Activated T-cell treated with anti-CD3 and anti-CD28 coated beads, Interleukin-2, amount 50 U/mL, for 72 hours (primary cell): ENCODE measurements at places on chromosomes 6 and 20.

DNA sequence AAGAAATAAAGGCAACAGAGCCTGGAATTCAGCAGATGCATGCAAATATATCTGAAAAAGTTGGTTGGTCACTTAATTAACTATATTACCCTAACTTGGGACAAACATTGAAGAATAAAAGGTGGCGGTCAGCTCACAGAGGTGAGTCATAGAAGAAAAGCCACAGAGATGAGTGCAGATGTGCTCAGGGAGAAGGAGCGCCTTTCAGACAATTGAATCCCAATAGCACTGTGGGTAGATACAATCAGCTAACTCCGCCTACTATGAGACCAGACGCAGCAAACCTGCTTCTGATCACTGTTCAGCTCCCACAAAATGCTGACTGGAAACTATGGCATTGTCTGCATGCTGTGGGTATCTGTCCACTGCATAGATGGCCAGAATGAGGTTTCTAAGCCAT lies 447.8 kb downstream of the PTPRT start:
- DNase-seq: no peak

DNA sequence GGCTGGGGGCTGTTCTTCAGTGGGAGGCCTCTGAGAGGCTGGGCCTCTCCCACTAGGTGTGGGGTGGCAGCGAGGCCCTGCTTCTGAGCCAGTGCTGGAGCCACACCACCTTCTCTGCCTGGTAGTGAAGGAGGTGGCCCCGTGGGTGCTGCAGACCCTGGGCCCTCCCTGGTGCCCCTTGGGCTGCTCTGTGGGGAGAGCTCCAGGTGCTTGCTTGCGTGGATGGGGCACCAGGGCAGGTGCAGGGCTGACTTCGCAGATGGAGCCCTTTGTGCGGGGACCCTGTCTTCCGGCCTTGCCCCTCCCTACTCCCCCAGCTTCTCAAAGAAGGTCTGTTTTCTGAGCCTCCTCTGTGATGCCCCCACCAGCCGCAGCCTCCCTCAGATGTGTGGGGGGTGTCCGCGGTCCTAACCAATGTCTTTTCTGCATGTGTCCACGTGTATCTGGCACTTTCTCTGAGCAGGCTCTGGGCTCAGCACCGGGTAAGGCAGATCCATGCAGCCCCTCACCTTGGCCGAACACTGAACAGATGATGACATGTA lies 17.2 kb upstream of the MYT1 start:
- no peak for DNase-seq

DNA sequence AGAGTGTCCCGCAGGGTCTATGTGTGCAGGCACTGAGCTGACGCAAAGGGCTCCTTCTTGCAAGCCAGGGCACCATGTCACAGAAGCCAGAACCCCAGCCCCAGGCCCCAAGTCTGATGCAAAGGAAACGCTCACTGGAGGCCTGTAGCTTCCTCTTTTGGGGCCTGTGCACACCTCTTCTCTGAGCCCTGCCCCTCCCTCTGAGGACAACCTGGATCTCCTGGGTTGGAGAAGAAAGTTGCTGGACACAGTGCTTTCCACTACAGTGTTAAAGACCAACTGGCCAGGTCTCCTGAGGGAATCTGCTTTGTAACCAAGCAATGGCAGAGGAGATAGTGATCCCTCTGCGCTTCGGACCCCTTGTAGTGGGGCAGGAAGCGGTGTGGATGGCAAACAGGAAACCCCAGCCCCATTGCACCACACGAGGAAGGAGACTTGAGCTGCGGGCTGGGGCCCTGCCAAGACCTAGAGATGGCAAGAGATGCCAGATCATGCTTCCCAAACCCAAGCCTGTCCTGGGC lies 90.0 kb downstream of the PRND start:
- DNase-seq: peak; percentile 73

- no peak for DNase-seq
Observed at GRCh38 chr6:113695516-113695915, 161.6 kb upstream of the MARCKS start.

DNA sequence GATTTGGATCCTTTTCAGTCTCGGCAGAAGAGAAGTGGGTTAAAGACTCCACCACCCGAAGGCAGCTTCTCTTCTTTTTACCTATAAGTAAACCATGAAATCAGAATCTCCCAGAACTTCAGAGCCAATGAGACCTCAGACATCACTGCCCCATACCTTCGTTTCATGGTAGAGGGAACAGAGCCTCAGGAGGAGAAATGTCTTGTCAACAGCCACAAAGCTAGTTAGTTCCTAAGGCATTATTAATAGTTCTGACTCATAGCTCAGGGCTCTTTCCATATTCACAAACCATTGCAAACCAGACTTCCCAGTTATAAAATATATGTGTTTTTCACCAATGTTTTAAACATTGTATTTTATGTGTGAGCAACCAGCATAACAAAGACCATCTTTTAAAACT lies 118.7 kb upstream of the RIPOR2 start:
- DNase-seq: no peak

DNA sequence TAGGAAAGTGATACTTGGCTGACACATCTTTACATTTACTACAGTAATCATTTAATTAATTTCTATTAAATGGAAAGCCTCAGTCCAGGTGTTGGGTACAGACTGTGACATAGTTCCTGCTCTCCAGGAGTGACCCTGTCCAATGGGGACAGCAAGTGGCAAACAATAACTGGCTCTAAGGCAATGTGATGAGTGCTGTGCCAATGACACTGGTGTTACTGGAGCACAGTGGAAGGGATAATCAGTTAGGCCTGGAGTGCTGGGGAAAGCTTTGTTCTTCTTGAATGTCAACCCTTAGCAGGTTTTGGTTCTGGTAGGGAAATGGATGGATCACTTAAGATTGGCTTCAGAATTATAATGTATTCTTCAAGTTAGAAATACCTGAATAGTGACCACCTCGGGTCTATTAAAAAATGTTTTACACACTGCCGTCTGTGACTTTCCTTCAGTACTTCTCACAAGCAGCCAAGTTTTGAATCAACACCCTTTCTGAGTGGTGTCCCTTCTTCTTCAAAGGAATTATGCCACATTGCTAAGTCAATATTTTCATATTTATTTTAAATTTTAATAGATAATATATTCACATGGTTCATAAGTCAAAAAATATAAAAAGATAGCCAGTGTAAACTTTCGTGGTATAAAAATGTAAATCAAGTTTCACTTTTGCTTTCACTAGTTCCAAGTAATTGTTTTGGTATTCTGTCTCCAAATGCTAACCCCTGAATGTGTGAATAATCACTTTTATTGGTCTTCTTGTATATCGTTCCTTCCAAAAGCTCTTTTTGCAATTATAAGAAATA lies 9.6 kb downstream of the CMTR1 start:
- DNase-seq: no peak

- no peak for DNase-seq
Observed at GRCh38 chr6:69881322-69882151, 15.2 kb downstream of the COL19A1 start.

DNA sequence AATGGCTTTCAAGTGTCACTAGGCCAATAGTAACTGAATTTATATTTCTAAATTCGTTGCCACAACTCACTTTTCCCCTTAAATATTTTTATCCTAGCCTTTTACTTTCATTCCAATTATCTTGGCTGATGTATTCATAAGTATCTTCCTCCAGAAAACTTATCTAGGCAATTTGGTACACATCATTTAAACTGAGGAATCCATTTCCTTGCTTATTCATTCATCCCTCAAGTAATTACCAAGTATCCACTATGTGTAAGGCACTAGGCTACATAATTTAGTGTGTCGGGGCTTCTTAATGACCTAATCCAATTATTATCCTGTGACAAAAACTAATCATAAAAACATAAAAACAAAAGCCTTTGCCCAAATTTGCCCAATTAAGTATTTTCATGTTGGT lies 258.3 kb upstream of the TCF21 start:
- DNase-seq: no peak

DNA sequence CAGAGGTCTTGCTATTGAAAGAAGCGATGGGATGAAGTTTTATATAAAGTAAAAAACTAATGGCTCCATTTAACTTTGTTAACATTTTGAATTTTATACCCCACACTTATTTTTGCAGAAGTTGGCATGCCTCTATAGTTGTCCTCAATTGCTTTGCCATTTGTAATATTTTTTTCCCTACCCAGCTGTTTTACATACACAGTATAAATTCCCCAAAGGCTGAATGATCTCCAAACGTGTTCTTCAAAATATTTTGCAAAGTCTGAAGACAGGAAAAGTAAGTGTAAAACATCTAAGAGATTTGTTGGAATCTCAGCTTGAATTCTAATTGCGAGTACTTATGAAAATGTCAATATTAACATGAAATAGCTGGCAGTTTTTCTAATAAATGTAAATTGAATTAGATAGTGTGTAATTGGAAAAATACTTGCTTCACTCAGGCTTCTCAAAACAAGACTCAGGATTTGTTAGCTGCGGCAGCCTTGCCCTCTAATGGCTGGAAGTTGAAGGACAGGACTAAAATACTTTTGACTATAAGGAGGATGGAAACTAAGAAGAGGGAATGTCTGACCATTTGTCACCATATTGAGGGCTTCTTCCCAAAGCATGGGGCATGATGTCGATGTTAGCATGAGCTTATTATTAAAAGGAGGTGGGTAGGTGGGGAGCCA lies 226.8 kb downstream of the UST start:
- DNase-seq: no peak

DNA sequence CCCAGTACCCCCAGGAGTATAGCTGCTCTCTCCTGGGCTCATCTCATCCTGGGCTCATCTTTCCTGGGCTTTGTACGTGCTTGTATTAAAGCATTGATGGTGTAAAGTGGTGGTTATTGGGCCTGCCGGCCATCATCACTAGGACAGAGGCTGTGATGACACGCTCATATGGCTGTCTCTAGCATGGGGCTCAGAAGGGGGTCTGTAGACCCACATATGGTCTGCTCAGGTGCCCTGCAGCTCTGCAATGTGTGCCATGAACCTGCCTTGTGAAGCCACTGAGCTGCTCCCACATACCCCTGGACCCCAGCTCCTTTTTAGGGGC lies 143.4 kb downstream of the CDC5L start:
- DNase-seq: no peak

- DNase-seq: no peak
Observed at GRCh38 chr6:121856296-121856695, 420.9 kb downstream of the GJA1 start.

GRCh38 chr6:106377061-106377540 lies 16.6 kb downstream of the CRYBG1 start:
- DNase-seq: no peak

- no peak for DNase-seq
Observed at GRCh38 chr6:42363926-42364849, 87.5 kb downstream of the TRERF1 start.

DNA sequence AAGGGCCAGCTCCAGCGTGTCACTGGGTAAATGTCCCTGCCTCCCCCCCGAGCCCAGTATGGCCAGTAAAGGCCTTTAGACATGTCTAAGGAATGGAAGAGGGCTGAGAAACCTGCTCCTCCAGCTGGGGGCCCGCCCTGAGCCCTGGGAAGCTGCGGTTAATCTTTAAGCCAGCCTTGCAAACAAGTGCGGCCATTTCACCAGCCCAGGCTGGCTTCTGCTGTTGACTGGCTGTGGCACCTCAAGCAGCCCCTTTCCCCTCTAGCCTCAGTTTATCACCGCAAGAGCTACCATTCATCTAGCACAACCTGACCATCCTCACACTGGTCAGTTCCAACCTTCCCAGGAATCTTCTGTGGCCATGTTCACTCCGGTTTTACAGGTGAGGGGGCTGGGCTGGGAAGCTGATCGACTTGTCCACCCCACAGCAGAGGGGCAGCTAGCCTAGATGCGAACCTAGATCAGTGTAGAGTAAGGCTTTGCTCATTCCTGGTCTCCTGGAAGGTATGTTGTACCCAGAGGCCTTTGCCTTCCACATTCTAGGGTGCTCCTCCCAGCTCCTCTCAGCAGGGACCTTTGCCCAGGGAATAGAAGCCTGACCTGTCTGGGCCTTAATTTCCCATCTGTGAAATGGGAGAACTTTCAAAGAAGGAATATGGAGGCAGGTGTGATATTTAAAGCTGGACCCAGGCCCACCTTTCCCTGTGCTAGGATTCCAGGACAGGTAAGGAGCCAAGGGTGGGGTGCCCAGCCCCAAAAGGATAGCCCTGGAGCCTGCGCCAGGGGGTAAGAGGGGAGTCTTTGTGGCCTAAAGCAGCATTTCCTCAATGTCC lies 1.2 kb upstream of the SRC start:
- DNase-seq: no peak

GRCh38 chr20:36653456-36653855 lies 7.5 kb upstream of the SLA2 start:
- no peak for DNase-seq

- no peak for DNase-seq
Observed at GRCh38 chr6:39207416-39208222, 21.7 kb downstream of the KCNK5 start.

- DNase-seq: no peak
Observed at GRCh38 chr20:7231303-7231702, 463.8 kb downstream of the BMP2 start.

DNA sequence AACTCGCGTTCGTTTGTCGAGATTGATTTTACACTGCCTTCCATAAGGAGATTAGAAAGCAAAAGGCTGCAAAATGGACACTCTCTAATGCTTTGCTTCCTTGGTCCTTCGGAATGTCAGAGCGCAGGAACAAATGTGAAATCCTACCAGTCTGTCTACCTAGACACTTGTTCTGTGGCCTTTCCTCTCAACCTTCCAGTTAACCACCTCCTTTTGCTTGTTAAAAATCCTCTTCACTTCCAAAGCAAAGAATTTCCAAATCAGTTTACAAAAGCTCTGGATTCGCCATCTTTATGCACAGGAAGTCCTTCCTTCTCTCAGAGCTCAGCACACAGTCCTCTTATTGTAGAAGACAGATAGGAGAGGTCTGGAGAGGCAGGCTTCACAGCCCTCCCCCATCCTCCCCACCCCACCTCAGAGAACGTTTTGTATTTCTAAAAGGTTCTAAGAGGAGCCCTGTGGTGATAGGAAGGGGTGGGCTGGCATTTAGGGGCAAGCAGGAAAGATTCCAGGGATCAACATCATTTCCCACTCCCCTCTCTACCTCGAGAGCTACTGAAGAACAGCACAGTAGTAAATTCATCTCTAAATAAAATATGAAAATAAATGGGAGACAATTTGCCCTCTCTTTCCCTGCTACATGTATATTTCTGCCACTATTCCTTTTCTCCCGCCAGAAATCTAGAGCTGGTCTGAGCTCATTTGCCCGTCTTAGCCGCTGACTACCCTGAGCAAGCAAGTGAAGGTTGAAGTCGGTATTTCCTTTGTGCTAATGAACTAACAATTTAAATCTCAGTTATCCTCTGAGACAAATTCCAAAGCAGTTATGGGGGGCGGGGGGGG lies 18.9 kb downstream of the TFAP2A start:
- DNase-seq: no peak

- DNase-seq: no peak
Observed at GRCh38 chr20:41249411-41250281, 67.9 kb downstream of the ZHX3 start.

DNA sequence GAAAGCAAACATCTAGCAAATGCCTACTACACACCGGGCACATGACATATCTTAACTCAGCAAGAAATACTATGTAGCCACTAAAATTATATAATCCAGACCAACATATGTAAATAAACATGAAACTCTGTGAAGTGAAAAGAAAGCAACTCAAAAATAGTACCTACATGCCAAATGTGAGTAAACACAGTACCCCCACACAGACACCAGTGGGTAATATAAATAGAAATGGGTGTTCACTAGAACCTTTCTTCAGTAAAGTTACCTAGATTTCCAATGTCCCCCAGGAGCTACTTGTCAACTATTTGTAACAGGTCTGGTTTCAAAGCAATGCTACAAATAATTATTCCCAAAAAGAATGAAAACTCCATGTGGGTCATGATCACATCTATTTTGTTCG lies 25.5 kb downstream of the TRERF1 start:
- no peak for DNase-seq
